ENCODE measurements at places on chromosomes 4 and X. TPM values are rescaled to one million over a fixed set of nuclear protein-coding genes. Genes with fewer than 3 reads are reported as not detected.

GRCh38 chr4:103845075-103845474 is 125.3 kb upstream of the TACR3 start:
- DNase-seq = no peak

HSD17B13 gene
- 77.7 TPM for total RNA-seq

DNA sequence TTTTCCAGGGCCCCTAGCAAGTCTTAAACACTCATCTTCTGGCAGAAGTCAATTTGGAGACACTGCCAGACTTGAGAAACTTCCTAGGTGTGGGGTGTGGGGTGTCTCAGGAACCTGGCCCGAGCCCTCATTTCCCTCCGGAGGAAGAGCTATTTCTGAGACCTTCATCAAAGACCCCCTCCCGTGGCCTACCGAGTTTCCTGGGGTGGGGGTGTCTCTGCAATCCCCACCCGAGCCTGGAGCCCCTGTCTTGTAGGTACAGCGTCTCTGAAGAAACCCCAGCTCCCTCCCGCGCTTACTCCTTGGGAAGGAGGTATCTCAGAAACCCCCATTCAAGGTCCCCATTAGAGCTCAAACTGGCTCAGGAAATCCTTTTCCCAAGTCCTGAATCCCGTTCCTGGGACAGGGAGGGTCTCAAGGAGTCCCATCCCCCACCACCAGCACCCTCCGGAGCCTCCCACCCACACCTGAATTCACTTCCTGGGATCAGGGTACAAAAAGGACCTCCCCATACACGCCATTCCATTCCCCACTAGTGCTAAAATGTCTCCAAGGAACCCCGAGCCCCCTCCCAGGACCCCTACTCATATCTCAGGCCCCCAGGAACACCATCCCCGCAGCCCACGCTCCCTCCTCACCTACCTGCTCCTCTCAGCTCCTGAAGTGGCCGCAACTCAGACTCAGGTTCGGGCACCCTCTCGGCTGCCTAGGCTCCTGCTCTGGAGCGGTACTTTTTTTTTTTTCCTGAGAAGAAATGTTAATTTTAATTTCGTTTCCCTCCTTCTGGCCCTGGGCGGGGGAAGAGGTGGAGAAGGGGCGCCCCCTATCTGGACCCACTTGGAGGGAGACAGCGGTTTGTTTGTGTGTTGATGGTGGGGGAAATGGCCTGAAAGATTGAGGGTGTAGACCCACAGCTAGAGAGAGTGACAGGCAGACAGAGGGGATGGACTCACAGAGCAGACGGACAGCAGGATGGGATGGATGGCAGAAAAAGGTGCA is 1.1 kb downstream of the SLC38A5 start:
- DNase-seq = no peak

PPARGC1A gene
- total RNA-seq = 29.6 TPM

GRCh38 chr4:114037988-114038387 is 58.5 kb upstream of the ARSJ start:
- no peak for DNase-seq

Data from left lobe of liver (tissue), 2 donors.